ENCODE measurements at places on chromosomes 2 and 18.

DNA sequence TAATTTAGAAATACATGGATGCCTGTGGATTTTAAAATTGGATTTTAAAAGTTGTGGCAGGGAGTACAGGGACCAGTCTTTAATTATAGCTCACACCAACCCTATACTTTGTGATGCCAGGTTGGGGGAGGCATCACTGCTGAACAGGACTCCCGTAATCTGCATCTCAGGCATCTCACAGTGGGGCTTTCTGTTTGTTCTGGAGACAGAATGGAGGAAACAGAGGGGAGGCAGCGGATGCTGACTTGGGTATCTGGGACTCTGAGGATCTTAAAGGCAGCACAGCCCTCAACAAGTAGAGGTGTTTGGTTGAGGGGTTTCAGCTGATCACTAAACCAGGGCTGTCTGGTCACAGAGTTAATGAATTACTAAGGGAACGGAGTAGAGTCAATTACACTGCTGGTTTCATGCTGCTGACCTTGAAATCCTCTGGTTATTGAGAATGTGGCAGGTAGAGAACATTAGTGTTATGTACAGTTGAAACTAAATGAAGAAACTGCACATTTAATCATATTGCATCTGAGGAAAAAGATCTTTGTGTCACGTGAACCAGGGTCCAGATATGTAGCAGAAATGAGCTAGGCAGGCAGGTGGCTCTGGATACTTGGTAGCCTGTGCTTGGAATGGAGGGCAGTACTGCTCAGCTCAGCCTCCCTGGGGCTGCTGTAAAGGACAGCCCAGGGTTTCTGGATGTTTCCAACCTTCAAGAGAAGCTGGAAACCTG is 40.3 kb downstream of the FHOD3 start:
- DNase-seq: peak; percentile 33

DNA sequence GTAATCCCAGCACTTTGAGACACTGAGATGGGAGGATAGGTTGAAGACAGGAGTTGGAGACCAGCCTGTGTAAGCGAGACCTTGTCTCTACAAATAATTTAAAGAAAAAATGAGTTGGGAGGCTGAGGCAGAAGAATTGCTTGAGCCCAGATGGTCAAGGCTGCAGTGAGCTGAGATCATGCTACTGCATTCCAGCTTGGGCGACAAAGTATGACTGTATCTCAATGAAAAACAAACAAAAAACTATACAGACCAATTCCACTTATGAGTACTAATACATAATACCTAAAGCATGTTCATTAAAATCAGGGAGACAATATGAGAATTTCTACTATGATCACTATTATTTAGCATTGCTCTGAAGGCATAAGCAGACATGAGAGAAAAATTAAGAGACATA is 12.6 kb downstream of the RNF149 start:
- DNase-seq: no peak

DNA sequence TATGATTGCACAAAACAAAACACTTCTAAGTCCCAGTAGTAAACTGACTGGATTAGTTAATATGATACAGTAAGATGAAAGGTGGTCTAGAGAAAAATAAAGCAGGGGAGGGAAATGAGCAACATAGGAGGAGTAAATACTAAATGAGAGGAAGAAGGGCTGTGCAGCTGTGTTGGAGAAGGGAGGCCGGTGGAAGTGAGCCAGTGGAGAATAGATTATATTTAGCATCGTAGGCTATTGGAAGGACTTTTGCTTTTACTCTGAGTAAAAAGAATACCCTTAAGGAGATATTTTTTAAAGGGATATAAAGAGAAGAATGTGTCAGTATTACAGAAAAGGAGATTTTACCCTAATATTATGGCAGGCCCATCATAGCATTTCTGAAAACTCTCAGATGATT is 12.7 kb downstream of the WDR75 start:
- no peak for DNase-seq

DNA sequence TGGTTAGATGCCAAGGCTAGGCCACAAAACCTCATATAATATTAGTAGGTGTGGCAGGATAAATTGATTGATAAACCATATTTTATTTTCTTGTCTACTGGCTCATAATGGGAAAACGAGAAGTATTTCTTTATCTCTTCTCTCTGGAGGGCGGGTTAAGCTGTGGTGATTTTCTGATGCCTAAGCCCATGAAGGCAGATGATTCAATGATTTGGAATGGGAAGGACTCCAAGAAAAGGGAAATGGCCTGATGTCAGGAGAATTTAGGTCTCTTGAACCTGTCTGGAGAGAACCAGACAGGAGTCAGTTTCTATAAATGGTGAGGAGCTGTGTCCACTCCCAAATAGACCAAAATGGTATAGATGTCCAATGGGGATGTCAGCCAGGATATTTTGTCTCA is 18.7 kb upstream of the MAP4K3 start:
- DNase-seq: no peak

DNA sequence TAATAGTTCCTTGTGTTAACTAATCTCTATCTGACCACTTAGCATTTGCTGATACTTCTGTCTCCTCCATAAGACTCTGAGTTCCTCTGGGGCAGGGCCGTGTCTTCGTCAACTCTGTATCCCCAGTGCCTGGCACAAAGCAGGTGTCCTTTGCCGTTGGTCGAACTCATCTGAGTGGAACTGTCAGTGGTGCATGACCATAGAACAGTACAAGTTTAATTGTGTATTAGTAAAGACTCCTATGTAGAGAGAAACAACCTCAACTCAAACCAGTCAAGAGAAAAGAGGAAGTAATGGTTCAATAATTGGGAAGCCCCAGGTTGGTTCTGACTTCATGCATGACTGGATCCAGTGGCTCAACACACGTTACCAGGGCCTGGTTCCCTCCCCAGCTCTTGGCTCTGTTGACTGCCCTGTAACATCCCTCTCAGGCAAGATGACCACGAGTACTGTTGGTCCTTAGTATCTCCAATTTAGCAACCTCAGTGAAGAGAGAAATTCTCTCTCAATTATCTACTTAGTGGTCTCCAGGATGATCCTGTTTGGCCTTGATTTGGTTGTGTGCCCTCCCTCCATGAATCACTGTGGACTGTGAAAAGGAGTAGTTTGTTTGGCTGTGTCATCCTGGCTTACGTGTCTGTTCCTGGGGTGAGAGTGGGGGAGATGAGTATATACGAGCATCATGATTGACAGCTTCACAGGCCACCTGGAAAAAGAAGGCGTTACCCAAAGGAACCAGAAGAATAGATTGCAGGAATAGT is 58.5 kb upstream of the MSH6 start:
- DNase-seq: no peak

- DNase-seq: no peak
These were observed 114.0 kb downstream of the NEDD4L start for GRCh38 chr18:58158008-58158407.

- no peak for DNase-seq
These were observed 67.1 kb upstream of the CNTNAP5 start for GRCh38 chr2:123958011-123958410.

- DNase-seq: no peak
These were observed 4.0 kb downstream of the WDR54 start for GRCh38 chr2:74425523-74425922.

DNA sequence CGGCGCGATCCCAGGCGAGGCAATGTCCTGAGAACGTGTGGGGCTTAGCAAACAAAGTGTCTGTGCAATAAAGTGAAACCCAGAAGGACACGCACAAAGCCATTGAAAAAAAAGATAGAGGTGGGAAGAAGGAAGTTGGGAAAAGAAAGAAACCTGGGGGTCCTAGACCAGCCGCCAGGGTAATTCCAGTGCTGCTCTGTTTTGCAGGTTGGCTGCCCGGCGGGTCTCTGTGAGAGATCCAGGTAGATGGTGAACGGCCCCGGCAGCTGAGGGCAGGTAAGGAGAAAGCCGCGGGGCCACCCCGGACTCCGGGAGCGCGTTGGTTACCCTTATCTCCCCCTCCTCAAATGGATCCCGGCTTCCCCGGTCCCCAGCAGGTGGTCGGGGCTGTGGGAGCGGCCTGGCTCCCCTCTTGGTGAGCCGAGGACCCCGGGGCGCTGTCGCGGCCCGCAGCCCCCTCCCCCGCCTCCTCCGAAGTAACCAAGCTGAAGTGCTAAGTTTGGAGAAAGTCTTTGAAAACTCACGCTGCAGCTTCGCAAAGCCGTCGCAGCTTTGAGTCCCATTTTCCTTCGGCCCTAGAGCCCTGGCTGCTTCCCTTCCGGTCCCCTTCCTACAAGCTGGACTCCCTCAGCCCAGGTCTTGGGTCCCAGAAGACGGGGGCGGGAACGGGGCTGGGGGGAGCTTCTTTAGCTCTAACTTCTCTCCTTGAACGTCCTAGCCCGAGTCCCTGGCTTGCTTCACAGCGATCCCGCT is 588 bp downstream of the OTX1 start:
- DNase-seq: peak; percentile 75

DNA sequence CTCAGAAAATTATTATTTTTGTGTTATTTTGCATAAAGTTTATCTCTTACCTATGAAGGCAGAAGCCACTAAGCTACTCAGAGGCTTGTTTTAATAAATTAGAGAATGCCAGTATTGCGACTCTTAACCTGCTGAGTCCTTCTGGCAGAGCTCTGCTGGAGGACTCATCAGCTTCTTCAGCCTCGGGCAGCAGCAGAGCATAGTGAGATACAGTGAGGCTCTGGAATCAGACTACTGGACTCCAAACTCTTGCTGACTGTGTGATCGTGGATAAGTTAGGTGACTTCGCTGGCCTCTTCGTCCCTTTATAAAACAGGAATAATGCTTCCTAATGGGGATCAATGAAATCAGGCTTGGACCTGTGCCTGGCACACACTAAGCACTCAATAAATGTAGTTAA is 1.7 kb downstream of the PTRHD1 start:
- no peak for DNase-seq

GRCh38 chr2:27370816-27371620 is 602 bp downstream of the SNX17 start:
- DNase-seq: peak; percentile 92

DNA sequence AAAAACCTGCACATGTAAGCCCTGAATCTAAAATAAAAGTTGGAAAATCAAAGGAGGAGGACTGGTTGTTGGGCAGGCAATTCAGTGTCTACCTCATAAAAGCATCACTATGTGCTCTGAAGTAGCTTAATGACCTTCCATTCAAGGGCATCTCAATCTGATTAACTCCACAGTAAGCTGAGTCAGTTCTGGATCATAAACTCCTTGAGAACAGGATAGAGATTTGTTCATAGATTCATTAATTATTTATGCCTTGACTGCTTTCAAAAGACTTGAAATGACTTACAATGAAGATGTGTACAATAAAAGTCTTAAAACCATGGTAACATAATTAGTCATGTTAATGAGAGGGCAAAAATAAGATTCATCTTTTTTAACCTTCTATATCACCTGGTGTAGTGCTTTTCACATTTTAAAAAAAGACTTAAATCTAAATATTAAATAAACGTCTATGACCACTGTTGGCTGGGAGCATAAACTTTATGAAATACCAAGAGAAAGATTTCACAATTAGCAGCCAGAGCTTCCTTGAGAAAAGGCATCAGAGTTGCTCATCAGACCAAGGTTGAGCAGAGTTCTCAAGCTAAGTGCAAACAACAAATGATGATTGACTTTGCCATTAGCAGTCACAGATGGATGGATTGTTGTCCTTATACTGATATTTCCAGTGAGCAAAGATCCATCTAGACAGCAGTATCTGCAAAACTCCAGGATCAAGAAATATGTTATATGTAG is 237.3 kb upstream of the THUMPD2 start:
- no peak for DNase-seq

- no peak for DNase-seq
These were observed 70.8 kb downstream of the EPHA4 start for GRCh38 chr2:221501210-221501882.

DNA sequence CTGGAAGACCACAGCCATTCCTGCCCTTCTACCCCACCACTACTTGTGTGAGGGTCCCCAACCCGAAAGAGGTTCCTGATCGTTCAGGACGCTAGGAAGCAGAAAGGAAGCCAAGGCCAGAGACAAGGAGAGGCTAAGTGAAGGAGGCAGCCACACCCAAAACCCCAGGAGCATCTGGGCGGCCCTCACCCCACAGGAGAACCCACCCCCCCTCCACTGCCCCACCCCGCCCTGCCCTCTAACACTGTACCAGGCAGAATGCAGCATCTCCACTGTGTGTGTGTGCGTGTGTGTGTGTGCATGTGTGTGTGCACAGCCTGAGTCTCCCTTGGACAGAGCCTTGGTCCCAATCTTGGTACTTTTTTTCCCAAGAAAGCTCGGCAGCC is 207.5 kb upstream of the HAAO start:
- no peak for DNase-seq

DNA sequence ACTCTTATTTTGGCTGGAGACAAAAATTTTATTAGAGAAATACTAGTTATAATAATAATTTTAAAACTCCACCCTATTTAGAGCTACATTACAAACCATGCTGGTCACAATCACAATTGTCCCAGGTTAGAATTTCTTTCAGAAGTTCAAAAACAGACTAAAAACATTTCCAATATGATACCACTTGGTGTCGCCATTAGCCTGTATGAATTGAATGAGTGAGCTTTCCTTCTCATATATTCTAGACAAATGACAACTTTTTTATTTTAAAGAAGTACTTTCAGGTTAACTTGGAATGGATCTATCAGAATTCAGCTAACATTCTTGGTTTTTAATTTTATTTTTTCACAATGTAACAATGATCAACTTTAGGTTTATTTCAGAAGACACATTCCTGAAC is 48.0 kb downstream of the SERPINB8 start:
- DNase-seq: no peak

DNA sequence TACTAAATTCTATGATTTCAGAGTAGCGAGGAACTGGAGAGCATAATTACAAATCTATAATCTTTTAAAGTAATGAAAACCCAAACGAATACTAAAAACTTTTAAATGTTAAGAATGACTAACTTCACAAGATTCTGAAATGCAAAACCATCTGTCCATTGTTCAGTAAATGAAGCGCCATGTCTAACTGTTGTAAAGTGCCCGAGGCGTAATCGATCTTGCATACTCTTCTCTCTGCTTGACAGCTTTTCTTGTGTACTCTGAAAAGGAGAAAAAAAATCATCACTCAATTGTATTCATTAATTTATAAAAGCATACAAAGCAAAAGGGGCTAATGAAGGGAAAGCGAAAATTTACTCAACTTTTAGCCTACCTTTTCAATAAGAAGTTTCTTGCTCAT is 111.0 kb downstream of the TLK1 start:
- no peak for DNase-seq

- DNase-seq: no peak
These were observed 50.1 kb upstream of the GAREM1 start for GRCh38 chr18:32520771-32521170.

GRCh38 chr2:233807215-233807865 is 29.2 kb downstream of the MROH2A start:
- no peak for DNase-seq

DNA sequence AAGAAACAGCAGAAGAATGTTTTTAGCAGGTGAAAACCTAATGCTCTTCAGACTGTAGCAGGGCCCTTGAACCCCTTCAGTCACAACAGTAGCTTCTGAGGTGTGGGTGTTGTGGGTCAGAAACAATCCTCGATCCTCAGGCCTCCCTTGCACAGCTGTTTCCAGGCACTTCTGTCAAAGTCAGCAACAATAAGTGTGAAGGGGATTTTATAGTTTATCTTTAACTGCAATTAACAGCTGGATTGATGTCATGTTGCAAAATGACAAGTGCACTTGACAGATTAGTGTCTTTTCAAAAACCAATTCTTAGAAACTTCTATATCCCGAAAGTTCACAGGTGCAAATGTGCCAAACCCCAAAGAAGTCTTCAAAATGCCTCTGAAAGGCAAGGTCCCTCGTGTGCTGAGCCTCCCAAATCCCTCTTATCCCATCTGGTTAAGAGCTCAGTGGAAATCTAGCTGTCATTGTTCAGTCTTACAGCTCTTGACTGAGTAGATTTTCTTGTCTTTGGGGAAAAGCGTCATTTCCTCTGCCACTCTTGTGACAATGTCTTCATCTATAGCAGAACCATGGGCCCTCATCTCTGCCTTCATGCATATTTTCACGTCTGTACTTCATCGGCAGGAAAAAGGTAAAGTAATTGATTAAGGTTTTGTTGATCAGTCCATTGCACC is 29.6 kb downstream of the M1AP start:
- no peak for DNase-seq
